ENCODE measurements at places on chromosomes 5 and 9.

DNA sequence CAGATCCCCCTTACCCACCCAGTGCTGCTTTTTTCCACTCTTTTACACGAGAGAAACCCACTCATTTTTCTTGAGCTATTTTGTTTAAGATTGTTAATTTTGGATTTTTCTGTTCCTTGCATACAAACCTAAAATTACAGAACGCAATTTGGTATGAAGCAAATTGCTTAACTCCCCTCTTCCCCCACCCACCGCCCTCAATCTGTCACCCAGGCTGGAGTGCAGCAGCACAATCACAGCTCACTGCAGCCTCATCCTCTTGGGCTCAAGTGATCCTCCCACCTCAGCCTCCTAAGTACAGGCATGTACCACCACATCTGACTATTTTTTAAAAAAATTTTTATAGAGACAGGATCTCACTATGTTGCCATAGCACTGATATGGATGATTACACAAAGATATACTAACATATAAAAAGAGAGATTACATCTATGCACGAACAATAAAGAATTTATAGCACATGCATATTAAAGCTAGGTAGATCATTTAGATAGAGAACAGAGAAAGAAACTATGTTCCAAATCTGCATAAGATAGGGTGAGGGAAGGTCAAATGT is 203.6 kb downstream of the PIK3R1 start:
- no peak for DNase-seq

DNA sequence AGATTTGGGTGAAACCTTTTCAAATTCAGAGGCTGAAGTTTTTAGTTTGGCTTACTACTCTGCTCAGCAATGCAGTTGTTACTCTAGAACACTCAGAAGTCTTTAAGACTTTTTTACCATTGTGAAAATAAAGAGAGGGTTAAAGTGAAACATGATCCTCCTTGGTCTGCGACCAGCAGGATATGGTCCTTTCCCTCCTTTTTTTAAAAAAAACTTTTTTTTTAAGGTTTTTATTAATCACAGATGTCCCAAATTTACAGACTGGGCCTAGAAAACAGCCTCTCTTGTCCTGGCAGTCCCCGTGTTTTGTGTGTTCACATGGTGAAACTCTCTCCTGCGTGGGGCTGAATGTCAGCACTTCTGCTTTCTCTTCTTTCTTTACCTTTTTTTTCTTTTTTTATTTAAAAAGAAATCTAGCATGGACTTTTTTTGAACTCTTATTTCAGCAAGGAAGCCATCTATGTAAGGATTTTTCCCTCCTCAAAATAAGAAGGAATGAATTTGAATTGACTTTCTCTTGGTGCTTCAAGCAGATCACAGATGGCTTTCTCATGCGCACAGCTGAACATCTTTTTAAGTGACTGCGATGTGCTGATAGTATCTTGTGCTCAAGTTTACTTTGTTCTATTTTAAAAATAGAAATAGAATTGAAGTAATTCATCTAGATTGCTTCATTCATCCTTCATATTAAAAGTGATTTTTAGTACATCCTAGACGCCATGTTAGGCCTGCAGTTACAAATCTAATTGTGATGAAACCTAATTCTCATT is 128.7 kb upstream of the OTULINL start:
- no peak for DNase-seq

DNA sequence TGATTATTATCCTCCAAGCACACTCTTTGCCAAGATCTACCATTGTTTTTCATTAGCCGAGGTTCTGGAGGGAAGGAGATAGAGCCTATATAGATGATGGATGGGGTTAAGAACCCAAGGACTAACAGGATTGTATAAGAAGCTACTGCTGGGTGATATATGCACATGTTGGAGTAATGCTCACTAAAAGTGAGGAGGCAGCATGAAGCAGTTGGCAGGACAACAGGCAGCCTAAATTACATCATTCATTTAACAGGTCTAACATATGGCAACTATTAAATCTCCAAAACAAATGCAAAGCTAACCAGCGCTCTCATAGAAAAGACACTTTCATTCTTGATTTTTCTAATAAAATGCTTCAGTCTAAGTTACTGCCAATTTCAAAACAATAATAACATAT is 293.2 kb downstream of the EPB41L4A start:
- DNase-seq: no peak

DNA sequence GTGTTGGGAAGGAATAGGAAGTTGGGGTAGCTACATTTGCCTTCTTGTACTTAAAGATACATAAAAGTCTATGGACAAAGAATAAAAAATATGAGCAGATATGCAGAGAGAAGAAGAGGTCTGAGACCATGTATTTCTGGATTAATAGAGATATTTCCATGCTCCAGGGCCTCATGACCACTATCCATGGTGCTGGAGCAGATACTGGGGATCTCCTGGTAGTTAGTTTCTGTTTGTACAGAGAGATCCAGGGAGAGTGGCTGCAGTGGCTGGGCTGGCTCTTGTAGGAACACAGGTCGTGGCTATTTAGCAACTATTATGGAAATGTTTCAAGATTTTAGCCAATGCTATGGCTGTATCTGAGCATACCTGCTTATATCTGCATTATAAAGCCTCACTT is 184.2 kb upstream of the TMEM161B start:
- no peak for DNase-seq

DNA sequence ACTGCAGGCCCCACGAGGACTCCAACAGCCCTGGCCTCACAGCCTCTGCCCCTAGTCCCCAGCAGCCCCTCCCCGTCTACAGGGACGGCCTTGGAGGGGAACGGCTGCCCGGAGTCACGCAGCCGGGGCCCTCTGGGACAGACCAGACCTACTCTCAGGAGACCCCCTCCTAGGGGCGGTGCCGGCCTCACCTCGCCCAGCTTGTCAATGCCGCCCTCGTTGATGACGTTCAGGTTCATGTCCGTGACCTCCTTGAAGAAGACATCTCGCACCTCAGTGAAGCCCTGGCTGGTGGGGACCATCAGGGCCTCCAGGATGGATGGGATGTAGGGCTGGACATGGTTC is 58.6 kb downstream of the LRSAM1 start:
- no peak for DNase-seq

Measured in AG08396 (cell line).